ENCODE measurements at places on chromosomes 16 and 17.
A peak's percentile ranks its signal among the peaks of the same experiment; 100 is the strongest.

DNA sequence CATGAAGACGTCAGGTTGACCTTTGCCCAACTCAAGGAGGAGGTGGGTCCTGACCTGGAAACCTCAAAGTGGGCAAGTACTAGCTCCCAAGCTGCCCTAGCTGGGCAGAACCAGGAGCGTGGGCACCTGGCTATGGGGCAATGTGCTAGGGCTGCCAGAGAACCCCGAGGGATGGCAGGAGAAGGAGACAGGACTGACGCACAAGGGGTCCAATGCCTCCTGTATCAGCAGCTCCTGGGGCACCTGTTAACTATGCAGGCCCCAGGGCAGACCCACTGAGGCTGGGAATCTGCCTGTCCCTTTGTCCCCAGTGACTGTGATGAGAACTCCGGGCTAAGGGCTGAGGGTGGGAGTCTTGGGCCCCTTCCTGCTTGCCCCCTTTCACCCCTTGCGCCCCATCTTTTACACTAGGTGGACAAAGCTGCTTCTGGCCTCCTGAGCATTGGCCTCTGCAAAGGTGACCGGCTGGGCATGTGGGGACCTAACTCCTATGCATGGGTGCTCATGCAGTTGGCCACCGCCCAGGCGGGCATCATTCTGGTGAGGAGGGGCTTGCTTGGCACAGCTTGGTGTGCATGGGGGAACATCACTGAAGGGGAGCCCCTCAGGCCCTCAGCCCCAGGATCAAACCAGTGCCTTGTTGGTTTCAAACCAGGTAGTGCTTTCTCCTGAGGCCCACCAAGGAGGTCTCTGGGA lies 7.7 kb downstream of the CHAD start:
- no peak for DNase-seq

DNA sequence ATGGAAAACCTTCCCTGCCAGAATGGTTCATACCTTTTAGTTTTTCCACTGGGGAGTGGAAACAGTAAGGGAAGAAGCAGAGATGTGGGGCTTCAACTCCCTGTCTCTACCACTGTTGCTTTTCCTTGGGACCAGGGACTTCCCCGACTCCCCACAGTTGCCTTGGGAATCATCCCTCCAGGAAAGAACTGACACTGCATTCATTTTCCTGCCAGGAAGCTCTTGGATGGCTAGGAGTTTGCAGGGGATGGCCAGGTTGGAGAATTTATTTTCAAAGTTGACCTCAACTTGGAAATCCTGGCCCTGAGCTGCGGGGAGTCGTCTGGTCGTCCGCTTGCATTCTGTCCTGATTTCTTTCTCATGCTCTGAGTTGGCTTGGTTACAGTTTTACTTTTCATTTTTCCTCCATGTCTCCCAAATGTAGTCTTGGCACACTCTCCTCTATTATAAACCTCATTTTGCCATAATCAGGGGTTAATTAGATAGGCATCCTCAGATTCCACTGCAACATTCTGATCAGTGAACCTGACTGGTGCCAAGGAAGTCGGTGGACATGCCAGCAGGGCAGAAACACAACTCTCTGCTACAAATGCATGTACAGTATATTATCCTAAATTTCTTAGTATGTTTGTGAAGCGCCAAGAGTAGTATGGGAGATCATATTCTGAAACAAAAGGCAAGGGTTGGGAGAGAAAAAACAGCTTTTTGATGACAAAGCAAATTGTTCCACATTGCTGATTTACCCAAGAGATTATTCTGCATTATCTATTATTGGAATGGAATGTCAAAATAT lies 220.5 kb upstream of the XYLT1 start:
- DNase-seq, result no peak

- no peak for DNase-seq
These were observed 451.1 kb downstream of the SOX9 start for GRCh38 chr17:72571813-72572396.

DNA sequence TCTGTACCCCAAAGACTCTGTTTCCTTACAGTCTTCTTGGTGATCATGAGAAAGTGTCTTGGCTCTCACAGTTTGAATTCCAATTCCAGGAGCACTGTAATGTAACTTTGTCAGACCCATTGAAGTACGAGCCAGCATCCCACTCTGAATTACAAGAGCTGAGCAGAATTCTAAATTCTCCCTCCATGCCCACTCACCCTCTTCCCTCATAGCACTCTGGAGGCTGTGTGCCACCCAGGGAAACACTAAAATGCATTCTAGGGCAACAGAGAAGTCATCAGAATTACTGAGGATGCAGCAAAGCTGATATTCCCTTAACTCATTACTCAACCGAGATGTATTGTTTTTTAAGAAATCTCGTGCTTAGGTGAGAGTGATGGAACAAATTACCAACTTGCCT lies 154.1 kb downstream of the SHISA9 start:
- no peak for DNase-seq

DNA sequence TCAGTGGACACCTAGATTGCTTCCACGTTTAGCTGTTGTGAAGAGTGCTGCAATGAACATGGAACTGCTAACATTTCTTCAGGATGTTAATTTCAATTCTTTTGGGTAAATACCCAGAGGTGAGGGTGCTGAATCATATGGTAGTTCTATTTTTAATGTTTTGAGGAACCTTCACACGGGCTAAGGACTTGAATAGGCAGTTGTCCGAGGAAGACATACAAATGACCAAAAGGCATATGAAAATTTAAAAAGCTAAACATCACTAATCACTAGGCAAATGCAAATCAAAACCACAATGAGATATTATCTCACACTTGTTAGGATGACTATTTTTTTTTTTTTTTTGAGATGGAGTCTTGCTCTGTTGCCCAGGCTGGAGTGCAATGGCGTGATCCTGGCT lies 173.3 kb downstream of the PRKCB start:
- no peak for DNase-seq

- peak; percentile 76 for DNase-seq
These were observed 9.1 kb upstream of the ARL5C start for GRCh38 chr17:39174920-39175694.

All from stimulated activated CD4-positive, alpha-beta T cell treated with anti-CD3 and anti-CD28 coated beads, Interleukin-1b, Interleukin-23, amount 100 ng/mL, for 48 hours (primary cell).